Chondrocyte (in vitro differentiated cells): ENCODE measurements at places on chromosomes 13 and 19. TPM values are rescaled to one million over a fixed set of nuclear protein-coding genes. Genes with fewer than 3 reads are reported as not detected.

DNA sequence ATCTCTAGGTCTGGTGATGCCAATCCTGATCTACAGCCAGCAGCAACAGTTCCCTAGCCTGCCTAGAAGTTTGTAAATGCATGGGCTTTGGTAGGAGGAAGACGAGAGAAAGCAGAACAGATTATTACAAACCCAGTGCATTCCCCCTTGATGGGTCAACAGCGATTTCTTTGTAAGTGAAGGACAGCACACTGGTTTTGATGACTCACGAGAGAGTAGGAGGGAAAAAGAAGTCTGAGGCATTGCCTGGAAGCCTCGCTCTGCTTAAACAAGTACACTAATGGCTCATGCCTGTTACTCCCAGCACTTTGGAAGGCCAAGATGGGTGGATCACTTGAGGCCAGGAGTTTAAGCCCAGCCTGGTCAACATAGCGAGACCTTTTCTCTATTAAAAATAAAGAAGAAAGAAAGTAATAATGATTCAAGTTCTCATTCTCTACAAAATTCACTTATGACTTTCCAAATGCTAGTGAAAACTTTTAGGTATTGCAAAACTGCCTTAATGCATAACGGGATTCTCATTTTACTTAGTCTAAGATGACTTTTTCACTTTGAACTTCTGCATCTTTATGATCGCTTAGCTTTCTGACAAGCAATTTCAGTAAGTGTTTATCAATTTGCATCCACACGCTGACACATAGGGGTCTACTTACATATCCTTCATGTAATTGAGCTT lies 47.7 kb upstream of the USPL1 start:
- no peaks in the 10 kb centered on the region for H3K36me3 ChIP-seq
- peaks cover 25% of the 10 kb centered on the region for H3K4me1 ChIP-seq
- peak overlapping the region; percentile 91 for H3K27ac ChIP-seq
- DNase-seq = no peak

ERICH4 gene
- not detected in 3 replicates for total RNA-seq

- H3K4me3 ChIP-seq = no peak overlapping the region
- no peak for DNase-seq
- H3K4me1 ChIP-seq = no peaks in the 10 kb centered on the region
- no peaks in the 10 kb centered on the region for H3K36me3 ChIP-seq
- H3K27me3 ChIP-seq = no peaks in the 10 kb centered on the region
- no peak overlapping the region for H3K27ac ChIP-seq
Observed at GRCh38 chr13:62113179-62113578, 697.5 kb upstream of the PCDH20 start.

THSD8 gene
- 3.6 to 5.4 TPM (median 4.5 TPM) in 3 replicates for total RNA-seq

LILRB4 gene
- total RNA-seq = not detected in 3 replicates

ZNF540 gene
- total RNA-seq = 1.3 to 3.2 TPM (median 1.4 TPM) in 3 replicates

DNA sequence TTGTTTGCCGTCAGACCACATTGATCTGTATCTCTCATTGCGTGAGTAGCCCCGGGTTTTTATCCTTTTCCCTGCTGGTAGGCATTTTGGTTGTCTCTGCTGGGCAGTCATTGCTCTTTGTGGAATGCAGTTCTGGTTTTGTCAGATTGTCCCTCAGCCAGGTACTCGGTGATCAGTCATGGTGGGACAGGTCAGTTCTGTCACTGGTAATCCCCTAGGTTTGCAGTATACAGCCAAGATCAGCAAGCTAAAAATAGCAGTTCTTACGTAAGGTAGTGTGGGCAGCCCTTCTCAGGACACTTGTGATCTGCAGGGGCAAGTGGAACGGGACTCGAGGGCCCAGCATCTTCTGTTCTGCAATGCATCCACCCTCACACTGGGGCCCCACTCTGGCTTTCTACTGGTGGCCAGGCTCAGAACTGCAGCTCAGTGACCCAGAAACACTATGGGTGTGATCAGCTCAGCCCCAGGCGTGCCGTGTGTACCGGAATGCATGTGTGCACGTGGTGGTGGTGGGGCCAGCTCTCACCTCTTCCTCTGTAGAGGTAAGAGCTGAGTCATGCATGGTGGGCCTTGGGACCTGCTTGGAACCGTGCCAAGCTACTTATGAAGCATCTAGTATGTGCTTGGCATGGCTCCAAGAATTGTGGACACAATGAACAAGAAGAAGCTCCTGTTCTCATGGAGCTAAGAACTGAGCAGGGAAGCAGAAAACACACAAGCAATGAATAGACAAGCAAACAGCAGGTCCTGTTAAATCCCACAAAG lies 6.3 kb downstream of the PLEKHF1 start:
- no peaks in the 10 kb centered on the region for H3K27me3 ChIP-seq
- peak overlapping the region; percentile 6 for H3K4me3 ChIP-seq
- H3K27ac ChIP-seq = peak overlapping the region; percentile 37
- peaks cover 48% of the 10 kb centered on the region for H3K4me1 ChIP-seq
- peaks cover 16% of the 10 kb centered on the region for H3K36me3 ChIP-seq

DNA sequence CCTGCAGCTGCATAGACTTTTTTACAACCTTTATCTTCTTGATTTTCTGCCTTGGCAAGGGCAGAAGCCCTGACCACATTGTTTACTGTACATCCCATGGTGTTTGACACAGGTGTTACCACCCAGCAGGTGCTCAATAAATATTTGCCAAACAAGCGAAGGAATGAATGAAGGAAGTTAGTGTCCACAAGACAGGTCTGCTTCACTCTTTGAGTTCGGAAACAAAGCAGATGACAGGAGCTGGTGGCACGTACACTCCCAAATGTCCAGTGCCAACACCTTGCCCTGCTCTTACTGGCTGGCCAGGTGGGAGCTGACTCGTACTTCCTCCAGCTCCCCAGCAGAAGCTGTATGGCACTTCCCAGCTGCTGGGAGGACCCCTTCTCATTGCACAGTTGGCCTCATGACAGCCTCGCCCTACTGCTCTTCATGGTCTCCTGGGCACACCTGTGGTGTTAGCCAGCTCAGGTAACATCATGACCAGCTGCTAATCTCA lies 22.0 kb upstream of the MUC16 start:
- no peaks in the 10 kb centered on the region for H3K36me3 ChIP-seq
- H3K27me3 ChIP-seq = no peaks in the 10 kb centered on the region
- H3K27ac ChIP-seq = no peak overlapping the region
- no peak for DNase-seq
- no peak overlapping the region for H3K4me3 ChIP-seq

- H3K36me3 ChIP-seq = no peaks in the 10 kb centered on the region
- H3K27me3 ChIP-seq = no peaks in the 10 kb centered on the region
- DNase-seq = no peak
- H3K27ac ChIP-seq = no peak overlapping the region
- H3K4me3 ChIP-seq = no peak overlapping the region
Observed at GRCh38 chr13:65036999-65037398, 2193.1 kb downstream of the PCDH9 start.

DNA sequence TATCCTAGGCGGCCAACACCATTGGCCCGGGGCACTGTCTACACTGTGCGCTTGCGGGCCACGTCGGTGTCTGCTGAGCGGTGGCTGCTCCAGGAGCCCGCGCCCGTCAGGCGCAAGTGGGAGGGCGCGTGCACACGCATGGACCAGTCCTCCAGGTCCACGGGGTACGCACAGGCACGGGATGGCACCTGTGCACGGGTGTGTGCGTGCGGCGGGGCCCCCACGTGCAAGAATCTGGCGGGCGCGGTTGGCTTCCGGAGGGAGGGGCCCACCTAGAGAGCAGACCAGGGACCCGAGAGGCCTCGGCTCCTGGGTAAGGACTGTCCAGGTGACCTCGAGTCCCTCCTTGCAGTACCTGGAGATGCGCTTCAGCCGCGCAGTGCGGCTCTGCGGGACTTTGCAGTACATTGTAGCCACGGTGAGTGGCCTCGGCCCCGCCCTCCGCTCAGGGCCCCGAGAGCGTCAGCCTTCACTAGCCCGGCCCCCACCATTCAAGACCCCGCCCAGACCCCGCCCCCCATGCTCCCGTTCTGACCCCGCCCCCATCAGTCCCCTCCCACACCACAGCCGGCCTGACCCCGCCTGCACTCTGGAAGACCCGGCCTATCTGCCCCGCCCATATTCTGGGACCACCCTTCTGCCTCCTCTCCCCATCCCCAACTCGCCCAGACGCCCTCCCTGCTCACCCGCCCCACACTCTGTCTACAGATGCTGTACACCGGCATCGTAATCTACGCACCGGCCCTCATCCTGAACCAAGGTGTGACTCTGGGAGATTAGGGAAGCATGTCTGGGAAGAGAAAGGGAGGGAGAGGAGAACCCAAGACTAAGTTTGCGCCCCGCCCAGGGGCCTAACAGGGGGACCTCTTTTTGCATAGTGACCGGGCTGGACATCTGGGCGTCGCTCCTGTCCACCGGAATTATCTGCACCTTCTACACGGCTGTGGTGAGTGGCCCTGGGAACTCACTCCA lies 2.3 kb downstream of the SLC5A5 start:
- H3K27me3 ChIP-seq = peaks cover 26% of the 10 kb centered on the region
- no peak overlapping the region for H3K4me3 ChIP-seq
- no peak overlapping the region for H3K27ac ChIP-seq
- no peaks in the 10 kb centered on the region for H3K36me3 ChIP-seq
- H3K4me1 ChIP-seq = peaks cover 2% of the 10 kb centered on the region

DNA sequence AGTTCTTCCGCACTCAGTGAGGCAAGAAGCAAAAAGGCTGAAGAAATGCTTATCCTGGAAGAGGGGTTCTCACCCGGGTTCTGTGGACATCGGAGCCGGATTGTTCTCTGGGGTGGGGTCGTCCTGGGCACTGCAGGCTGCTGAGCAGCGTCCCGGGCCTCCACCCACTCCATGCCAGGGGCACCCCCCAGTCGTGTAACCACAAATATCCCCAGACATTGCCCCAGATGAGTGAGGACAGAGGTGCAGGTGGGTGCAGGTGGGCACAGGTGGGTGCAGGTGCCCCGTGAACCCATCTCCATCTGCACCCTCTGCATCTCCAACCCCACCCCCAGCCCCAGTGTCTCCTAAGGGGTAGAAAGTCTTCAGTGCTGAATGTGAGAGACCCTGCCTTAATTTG lies 67.5 kb downstream of the GNG7 start:
- H3K27ac ChIP-seq = no peak overlapping the region
- peaks cover 18% of the 10 kb centered on the region for H3K4me1 ChIP-seq
- no peaks in the 10 kb centered on the region for H3K27me3 ChIP-seq
- no peak overlapping the region for H3K4me3 ChIP-seq

ANGPTL8 gene
- total RNA-seq = not detected in 3 replicates

- H3K4me3 ChIP-seq = no peak overlapping the region
- no peak overlapping the region for H3K27ac ChIP-seq
- H3K27me3 ChIP-seq = peaks cover 3% of the 10 kb centered on the region
- no peaks in the 10 kb centered on the region for H3K36me3 ChIP-seq
- no peaks in the 10 kb centered on the region for H3K4me1 ChIP-seq
Observed at GRCh38 chr13:38872693-38873092, 117.9 kb downstream of the STOML3 start.

CALR gene
- 1,165 to 1,556 TPM (median 1,179 TPM) in 3 replicates for total RNA-seq

SMIM44 gene
- total RNA-seq = not detected in 3 replicates

IFNL3 gene
- not detected in 3 replicates for total RNA-seq

- no peaks in the 10 kb centered on the region for H3K36me3 ChIP-seq
- no peaks in the 10 kb centered on the region for H3K27me3 ChIP-seq
- peak overlapping the region; percentile 71 for H3K4me3 ChIP-seq
- peak overlapping the region; percentile 22 for H3K27ac ChIP-seq
Observed at GRCh38 chr19:1082165-1082927, 12.8 kb downstream of the POLR2E start.

TPM4 gene
- total RNA-seq = 774 to 1,188 TPM (median 1,175 TPM) in 3 replicates

ACTMAP gene
- total RNA-seq = 7.4 to 11.3 TPM (median 10.4 TPM) in 3 replicates

NDFIP2 gene
- 29.3 to 34.5 TPM (median 33.9 TPM) in 3 replicates for total RNA-seq

CYP4F2 gene
- not detected in 3 replicates for total RNA-seq

DNA sequence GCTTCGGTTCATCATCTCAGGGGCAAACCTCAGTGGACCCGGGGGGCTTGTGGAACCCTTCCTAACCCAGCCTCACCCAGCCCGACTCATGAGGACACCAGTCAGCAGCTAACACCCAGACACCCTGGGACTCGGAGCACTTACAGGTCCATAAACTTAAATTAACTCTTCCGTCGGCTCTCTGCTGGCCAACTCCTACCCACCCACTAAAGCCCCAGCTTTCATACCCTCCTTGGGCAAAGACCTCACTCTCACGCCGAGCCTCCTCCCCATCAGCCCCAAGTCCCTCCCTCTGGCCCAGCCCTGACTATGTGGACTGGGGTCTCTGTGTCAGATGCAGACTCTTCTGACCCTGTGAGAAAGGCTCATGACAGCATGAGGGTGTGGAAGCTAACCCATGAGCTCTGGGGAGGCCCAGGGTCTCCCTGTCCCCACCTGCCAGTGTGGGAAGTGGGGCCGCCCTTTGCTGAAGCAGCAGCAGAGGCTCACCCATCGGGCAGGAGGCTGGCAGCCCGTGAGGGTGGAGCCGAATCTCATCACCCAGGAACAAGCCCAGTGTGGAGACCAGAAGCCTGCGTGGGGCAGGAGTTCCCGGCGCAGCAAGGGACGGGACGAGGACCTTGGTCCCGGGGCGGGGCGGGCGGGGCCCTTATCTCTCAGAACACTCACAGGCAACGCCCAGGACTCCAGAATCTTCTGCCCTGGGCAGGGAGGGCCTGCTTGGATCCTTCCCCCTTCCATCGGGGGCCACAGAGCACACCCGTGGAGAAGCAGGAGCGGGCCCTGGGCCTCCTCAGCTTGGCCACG lies 19.8 kb downstream of the TCF3 start:
- no peak overlapping the region for H3K27ac ChIP-seq
- no peak overlapping the region for H3K4me3 ChIP-seq
- no peaks in the 10 kb centered on the region for H3K27me3 ChIP-seq
- DNase-seq = no peak
- H3K36me3 ChIP-seq = peaks cover 9% of the 10 kb centered on the region

DNA sequence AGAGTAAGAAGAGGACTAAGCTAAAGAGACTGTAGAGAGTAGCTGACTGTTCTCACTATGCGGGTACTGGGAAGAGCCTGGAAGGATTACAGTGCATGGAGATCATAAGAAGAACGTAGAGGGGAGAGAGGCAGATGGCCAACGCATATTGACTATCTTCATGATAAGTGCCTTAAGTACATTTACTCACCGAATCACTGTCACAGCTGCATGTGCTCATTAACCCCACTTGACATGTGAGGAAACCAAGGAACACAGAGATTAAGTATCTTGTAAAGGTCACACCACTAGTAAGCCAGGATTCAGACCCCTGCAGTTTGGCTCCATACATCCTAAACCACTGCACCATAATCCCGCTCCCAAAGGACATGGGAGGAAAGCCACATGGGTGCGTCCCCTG lies 34.1 kb downstream of the SMAD9 start:
- H3K36me3 ChIP-seq = peaks cover 3% of the 10 kb centered on the region
- H3K27ac ChIP-seq = no peak overlapping the region
- no peak for DNase-seq
- no peaks in the 10 kb centered on the region for H3K27me3 ChIP-seq

GGN gene
- 0.80 to 1.8 TPM (median 1.5 TPM) in 3 replicates for total RNA-seq

DNA sequence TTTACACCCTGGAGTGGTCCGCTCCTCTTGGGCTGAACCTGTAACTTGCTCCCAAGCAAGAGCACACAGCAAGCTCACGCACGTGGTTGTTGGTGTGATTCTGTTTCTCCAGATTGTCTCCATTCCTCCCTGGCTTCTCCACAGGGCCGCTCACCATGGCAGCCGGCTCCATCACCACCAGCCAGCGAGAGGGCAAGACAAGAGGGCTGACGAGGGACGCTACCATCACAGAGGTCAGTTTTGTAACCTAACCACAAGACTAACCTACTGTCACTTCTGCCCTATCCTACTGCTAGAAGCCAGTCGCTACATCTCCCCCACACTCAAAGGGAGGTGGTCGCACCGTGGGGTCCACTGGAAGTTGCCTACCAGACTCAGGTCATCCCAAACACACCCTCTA lies 4.6 kb upstream of the GP6 start:
- H3K27ac ChIP-seq = no peak overlapping the region
- no peak overlapping the region for H3K4me3 ChIP-seq
- H3K4me1 ChIP-seq = no peaks in the 10 kb centered on the region
- DNase-seq = peak; percentile 59
- H3K27me3 ChIP-seq = no peaks in the 10 kb centered on the region
- H3K36me3 ChIP-seq = peaks cover 18% of the 10 kb centered on the region
